ENCODE measurements at places on chromosomes 3 and 15.

DNA sequence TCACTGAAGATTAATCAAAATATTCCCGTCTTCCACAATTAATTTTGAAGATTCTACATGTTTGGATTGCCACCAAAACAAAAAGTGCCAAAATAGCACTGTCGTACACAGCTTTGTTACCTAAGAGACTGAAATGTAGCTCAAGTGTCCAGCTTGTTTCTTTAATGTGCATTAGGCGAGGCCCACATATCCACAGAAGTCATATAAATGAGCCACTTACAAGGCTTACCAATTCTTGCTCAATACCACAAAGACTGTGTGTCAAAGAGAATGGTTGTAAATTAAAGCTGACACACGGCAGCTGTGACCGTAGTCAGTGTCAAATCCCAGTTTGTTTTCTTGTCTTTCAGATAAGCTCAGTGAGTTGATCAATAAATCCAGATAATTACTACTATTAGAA lies 639.4 kb upstream of the TBL1XR1 start:
- DNase-seq: no peak

DNA sequence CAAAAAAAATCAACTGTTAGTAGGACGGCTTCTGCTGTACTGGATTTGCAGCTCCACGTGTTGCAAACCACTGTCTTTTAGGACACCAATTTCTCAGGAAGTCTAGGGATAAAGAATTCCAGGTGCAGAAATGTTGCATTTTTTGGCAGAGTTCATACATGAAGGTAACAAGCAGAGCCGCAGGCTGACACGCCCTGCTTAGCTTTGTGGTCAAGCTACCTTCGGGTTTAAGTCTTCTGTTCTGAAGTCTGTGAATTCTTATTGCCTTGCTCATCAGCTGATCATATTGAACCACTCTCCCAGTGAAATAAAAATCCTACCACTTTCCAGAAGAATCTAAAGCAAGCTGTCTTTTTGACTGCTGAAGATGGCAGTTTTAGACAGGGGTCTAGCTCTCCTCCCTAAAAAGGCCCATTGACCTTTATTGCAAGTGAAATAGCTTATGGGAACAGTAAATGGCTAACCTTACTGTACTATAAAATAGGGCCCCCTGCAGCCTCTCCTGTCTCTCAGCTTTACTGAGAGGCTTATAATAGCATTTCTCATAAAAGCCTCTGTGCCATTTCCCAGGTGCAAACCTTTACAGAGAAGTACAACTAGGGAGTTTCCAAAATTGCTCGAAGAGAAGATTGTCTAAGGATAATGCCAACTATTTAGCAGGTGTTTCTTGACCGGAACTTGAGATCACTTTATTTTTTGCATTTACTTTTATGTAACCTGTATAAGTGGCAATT lies 262.2 kb upstream of the IL12A start:
- no peak for DNase-seq

GRCh38 chr3:193812791-193813500 lies 219.9 kb downstream of the OPA1 start:
- DNase-seq: no peak

- no peak for DNase-seq
Measured at GRCh38 chr15:80584973-80585525, 110.1 kb upstream of the ABHD17C start.

DNA sequence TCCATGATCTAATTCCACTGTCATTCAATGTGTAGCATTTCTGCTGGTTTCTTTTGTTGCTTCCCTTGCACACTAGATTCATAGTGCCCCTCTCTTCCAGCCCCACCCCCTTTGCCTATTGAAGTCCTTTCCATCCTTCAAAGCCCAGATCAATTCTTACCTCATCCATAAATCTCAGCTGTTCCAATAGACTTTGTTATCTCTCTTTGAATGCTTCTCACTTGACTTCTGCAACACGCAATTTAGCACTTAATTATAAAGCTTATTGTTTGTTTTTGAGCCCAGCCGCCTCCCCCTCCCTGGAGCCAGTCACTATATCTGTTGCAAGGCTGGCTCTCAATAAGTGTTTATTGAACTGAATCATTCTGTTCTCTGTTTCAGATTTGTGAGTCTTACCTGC lies 174.6 kb upstream of the TBL1XR1 start:
- no peak for DNase-seq

- no peak for DNase-seq
Measured at GRCh38 chr15:90881181-90881977, 2.9 kb upstream of the FES start.

- no peak for DNase-seq
Measured at GRCh38 chr15:74302821-74303359, 64.6 kb downstream of the CYP11A1 start.

DNA sequence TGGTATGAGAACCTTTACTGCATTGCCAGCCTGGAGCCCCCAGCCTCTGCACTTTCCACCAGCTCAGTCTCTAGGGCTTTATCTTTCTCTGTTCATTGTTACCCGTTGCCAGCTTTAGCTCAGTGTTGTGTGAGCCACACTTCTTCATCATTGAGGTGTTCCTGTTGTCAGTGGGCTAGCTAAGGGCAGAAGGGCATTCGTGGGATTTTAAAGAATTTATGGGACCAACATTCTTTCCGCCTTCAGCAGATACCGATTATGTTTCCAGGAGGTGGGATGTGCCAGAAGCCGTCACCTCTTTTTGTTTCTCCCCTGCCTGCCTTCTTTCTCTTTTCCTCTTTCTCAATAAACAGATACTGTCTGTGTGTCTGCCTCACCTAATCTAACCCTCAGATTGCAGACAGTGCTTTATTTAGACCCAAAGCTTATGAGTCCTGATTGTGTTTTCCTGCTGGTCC lies 64.5 kb downstream of the PGPEP1L start:
- DNase-seq: no peak

- no peak for DNase-seq
Measured at GRCh38 chr3:171013822-171014748, 12.4 kb downstream of the SLC2A2 start.

DNA sequence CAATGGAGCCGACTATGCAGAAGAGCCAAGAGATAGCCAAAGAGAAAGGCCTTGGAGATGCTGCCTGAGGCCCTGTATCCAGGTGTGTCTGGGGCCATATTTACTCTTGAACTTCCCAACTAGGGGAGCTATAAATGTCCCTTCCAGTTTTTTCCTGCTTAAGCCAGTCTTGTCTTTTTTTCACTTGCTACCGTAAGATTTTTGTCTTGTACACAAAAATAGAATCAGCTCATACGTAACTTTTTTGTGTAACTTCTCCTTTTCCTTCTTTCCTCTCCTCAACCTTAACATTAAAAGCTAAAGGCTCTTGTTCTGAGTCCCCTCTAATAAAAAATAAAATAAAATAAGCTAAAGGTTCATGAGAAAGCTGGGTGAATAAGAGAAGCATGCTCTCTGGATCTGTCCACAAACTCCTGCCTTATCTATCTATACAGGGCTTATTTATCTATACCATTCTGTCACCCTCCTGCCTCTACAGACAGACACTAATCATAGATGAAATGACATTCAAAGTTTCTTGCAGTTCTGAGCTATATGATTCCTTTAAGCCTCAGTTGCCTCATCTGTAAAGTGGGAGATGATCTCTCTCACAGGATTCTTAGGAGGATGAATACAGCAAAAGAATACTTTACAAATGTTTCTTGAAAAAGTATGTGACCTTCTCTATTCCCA lies 4.6 kb downstream of the SUMF1 start:
- no peak for DNase-seq

GRCh38 chr3:98699132-98699531 lies 64.0 kb upstream of the ST3GAL6 start:
- DNase-seq: no peak

DNA sequence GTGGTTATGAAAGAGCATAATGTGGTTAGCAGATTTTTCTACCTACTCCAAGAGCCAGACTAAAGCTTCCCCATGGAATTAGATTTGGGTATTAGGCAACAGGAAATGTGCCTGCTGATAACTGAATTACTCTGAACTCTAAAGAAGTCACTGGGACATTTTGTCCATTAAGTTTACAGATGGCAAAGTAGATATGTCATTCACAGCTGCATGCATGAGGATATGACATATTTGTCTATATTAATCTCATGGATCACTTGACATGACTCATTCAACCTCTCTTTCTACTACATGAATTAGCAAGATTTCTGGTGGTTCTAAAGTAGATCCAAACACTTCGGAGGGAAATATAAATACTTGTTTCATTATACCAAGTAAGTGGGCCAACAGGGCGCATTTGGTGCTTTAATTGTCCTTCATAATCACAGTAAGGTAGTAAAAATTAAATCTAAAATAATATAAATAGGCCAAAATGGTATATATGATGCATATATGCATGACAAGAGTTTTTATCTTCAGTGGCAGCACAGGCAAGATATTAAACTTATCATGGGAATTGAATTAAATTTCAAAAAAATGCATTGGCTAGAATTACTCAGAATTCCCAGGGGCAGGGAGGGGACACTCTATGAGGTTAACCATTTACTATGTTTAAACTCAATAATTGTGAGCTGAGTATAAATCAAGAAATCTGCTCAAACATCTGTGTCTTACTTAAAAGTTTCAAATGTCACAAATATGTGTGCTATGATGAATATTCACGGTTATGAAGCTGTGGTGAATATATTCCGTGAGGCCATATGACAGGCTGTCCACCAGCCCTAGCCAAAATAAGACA lies 365.3 kb upstream of the KCNMB2 start:
- DNase-seq: no peak

GRCh38 chr15:69305204-69305931 lies 6.7 kb downstream of the PAQR5 start:
- DNase-seq: no peak

DNA sequence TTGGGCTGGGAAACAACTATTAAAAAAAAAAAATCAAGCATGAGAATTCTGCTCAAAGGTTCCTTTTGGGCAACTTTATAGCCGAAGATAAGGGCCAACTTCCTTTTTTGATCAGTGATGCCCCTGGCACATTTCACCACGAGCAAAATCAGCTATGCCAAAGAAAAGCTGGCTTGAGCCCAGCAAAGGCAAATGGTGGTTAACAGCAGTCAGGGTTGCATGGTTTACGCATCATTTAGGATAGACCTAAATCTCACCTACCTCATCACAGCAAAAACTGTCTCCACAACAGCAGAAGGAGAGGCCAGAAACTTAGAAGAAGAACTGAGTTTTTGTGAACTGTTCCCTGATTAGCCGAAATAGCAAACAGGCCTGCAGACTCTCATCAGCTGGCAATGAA lies 220.1 kb upstream of the CDIN1 start:
- no peak for DNase-seq

DNA sequence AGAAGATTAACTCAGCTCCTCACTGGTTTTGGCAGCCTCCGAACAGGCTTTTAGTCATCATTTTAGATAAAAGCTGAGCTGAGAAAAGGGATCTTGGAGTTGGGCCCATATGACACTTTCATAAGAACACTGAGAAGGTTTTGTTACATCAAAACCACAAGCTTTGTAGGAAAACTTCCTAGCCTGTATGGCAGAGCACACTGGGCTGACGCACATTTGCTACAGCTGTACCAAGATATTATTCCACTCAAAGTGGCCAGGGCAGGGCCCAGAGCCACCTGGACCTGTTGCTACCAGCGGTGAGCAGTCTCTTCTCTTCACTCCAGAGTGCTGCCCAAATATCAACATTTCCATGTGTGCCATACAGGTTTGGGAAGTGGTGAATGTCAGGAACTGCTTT lies 160.5 kb upstream of the CCDC54 start:
- DNase-seq: no peak

DNA sequence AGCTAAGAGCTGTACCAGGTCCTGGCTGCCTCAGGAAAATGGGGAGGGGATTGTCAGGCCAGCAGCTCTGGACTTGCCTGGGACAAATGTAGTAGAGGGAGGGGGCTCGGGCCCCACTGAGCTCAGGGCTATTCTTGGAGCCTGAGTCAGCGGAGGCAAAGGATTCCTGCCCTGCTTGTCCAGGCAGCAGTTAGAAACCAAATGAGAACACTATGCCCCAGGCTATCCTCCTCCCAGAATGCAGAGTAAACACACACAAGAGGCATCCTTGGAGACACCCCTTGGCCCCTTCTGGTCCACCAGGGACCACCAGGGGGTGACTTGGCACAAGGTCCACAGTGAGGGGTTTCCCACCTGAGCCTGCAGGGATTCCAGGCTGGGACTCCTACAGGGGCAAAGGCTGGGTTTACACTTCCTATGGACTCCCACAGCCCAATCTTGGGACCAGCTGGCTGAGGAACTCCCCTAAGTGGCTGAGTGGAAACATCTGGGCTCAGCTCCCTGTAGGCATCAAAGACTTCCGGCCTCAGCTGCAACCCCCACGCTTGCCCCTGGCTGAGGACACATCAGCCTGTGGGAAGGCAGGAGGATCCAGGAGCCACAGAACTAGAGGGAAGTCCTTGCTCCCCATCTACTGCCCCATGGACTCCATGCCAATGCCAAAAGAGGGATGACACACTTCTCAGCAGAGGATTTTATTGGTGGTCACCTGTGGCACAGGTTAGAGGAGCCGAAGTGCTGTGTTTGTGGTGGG lies 3.4 kb upstream of the COL7A1 start:
- DNase-seq: no peak

GRCh38 chr3:12227833-12228232 lies 61.0 kb upstream of the PPARG start:
- no peak for DNase-seq

DNA sequence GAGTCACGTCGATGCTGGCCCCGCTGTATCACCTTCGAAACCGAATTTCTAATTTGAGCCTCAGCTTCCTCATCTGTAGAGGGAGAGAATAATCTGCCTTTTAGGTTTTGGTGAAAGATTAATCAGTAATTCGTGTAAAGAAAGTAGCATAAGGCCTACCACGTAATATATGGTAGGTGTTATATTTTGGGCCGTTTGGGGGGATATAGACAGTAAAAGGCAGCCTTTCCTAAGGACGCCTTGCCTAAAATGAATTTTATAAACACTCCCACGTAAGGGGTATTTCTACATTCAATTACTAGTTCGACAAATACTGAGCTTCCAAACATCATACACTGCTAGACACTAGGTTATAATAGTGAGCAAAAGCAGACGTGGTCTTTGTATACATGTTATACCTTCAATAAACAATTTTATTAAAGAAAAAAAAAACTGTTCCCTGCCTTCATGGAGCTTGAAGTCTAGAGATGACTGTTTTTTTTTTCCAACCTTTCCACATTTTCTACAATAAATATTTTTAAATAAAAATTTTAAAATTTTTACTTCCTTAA lies 737 bp downstream of the JAGN1 start:
- no peak for DNase-seq

- no peak for DNase-seq
Measured at GRCh38 chr15:71338265-71338664, 223.0 kb downstream of the THSD4 start.

GRCh38 chr3:173977747-173978146 lies 580.2 kb downstream of the NLGN1 start:
- DNase-seq: no peak

DNA sequence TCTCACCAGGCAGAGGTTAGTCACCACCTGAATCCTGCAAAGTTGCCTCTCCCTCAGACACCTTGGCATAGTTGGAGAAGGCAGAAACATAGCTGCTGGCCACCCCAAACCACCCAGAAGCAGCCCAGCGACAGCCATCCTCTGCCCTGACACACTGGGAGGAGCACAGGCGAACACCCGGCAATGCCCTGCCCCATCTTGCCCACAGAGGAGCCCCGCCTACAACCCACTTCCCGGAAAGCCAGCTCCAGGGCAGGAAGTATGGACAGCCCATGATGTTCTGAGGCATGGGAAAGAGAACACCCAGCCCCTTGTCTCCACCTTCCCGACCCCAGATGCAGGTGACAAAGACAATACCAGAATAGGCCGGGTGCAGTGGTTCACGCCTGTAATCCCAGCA lies 12.6 kb upstream of the SHISA5 start:
- DNase-seq: no peak

Measured in stimulated activated CD4-positive, alpha-beta T cell treated with anti-CD3 and anti-CD28 coated beads, Interleukin-1b, Interleukin-23, amount 100 ng/mL, for 1 hour (primary cell).